ENCODE measurements at places on chromosomes 16 and 17. TPM values are rescaled to one million over a fixed set of nuclear protein-coding genes. Genes with fewer than 3 reads are reported as not detected.
A peak's percentile ranks its signal among the peaks of the same experiment; 100 is the strongest.

DNA sequence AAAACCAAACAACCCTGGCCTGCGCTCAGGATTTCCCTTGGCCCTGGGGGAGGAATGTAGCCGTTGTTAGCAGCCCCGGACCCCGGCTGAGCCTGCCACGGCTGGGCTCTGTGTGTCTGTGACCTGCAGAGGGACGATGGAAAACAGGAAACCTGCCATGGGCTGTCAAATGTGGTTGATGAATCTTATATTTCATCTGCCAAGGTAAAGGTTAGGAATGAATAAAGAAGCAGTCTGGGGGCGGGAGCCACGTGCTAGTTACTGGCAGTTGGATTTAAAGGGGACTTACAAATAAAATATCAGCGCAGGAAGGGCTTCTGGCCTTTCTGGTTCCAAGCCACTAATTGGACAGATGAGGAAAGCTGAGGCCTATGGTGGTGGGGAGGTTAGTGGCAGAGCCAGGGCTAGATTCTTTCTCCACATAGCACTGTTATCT lies at the start of gene KRT23:
Gene KRT23, minus strand, starts transcription at position 263 of the 436 bp plus-strand sequence. CDS start 1,043 bp downstream, outside the sequence.
- H3K27me3 ChIP-seq, result peaks cover 15% of the 10 kb centered on the region
- DNase-seq, result no peak
- H3K4me3 ChIP-seq, result no peak within 1 kb of the TSS
- H3K27ac ChIP-seq, result no peak within 1 kb of the TSS

The ACSM3 gene
- 9.0 TPM for total RNA-seq

The TBC1D3G gene
- total RNA-seq, result not detected

DNA sequence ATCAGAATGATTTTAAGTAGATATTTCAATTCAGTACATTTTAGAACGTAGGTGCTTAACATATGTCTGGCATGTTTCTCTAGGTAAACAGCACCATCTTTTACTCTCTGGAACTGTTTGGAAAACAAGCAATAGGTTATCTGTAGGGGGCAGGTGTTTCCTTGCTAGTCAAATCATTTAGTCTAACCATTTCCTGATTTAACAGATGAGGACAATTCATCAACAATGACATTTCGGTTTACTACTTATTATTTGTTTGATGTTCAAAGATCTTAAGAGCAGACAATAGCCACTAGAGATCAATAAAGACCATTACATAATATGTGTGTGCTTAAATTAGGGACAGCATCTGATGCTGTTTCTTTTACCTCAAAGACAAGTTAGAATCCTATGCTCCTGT lies 173.1 kb downstream of the CEP112 start:
- no peak for DNase-seq
- no peaks in the 10 kb centered on the region for H3K36me3 ChIP-seq

- H3K27me3 ChIP-seq, result peaks cover 34% of the 10 kb centered on the region
- H3K4me1 ChIP-seq, result peaks cover 5% of the 10 kb centered on the region
- no peaks in the 10 kb centered on the region for H3K36me3 ChIP-seq
Measured at GRCh38 chr17:76538281-76538931, 897 bp upstream of the CYGB start.

- H3K4me3 ChIP-seq, result peak overlapping the region; percentile 96
- peaks cover 37% of the 10 kb centered on the region for H3K4me1 ChIP-seq
- DNase-seq, result peak; percentile 60
- H3K27ac ChIP-seq, result peak overlapping the region; percentile 98
- no peaks in the 10 kb centered on the region for H3K27me3 ChIP-seq
Measured at GRCh38 chr16:88702371-88703210, 3.6 kb downstream of the RNF166 start.

GRCh38 chr16:67967183-67967957 lies 1.1 kb downstream of the SLC12A4 start:
- H3K27ac ChIP-seq, result peak overlapping the region; percentile 98
- DNase-seq, result peak; percentile 52
- H3K36me3 ChIP-seq, result peaks cover 5% of the 10 kb centered on the region
- peaks cover 22% of the 10 kb centered on the region for H3K4me1 ChIP-seq

The MT1F gene
- total RNA-seq, result 24.1 TPM

GRCh38 chr16:61050547-61050946 lies 985.7 kb downstream of the CDH8 start:
- DNase-seq, result no peak
- H3K36me3 ChIP-seq, result no peaks in the 10 kb centered on the region
- H3K27ac ChIP-seq, result no peak overlapping the region
